ENCODE measurements at places on chromosomes 12 and 14. TPM values are rescaled to one million over a fixed set of nuclear protein-coding genes. Genes with fewer than 3 reads are reported as not detected.

- DNase-seq = no peak
- no peaks in the 10 kb centered on the region for H3K36me3 ChIP-seq
- no peak overlapping the region for H3K4me3 ChIP-seq
- H3K27ac ChIP-seq = peak overlapping the region; percentile 11
- H3K27me3 ChIP-seq = no peaks in the 10 kb centered on the region
- H3K4me1 ChIP-seq = peaks cover 38% of the 10 kb centered on the region
Observed at GRCh38 chr12:42757624-42758119, 168.1 kb upstream of the PRICKLE1 start.

DNA sequence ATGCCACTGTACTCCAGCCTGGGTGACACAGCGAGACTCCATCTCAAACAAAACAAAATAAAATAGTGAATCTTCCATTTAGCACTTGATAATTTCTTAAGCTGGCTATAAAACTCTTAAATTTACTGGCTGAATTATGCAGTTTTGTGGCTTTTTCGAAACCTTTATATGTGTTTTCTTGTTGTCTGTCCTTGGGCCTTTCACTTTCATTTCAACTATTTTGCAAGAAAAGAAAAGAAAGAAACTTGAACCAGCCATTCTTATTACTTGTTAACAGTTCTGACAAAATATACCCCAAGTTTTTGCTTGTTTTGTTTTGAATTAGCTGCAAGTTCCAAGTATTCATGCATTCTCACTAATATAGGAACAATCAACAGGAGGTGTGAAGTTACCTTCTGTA is 42.8 kb downstream of the PRICKLE1 start:
- H3K27ac ChIP-seq = no peak overlapping the region
- no peak for DNase-seq
- H3K36me3 ChIP-seq = no peaks in the 10 kb centered on the region
- no peak overlapping the region for H3K4me3 ChIP-seq

DNA sequence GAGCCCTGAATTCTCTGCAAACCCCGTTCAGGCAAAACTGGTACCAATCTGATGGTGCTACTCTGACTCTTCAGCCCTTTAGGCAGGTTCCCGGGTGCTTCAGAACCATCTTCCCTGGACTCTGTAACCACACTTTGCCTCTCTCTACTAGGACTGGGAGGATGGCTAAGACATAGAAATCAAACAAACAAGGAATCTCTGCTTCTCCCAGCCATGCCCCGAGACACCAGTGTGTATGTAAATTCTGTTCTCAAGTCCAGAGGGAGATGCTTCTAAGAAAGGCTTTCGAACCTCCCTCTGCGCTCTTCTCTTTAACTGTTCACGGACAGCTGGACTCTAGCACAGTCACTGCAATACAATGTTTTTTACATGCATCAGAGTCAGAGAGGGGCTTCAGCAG is 1.9 kb upstream of the KCNK10 start:
- no peak for DNase-seq
- H3K4me1 ChIP-seq = no peaks in the 10 kb centered on the region

DNA sequence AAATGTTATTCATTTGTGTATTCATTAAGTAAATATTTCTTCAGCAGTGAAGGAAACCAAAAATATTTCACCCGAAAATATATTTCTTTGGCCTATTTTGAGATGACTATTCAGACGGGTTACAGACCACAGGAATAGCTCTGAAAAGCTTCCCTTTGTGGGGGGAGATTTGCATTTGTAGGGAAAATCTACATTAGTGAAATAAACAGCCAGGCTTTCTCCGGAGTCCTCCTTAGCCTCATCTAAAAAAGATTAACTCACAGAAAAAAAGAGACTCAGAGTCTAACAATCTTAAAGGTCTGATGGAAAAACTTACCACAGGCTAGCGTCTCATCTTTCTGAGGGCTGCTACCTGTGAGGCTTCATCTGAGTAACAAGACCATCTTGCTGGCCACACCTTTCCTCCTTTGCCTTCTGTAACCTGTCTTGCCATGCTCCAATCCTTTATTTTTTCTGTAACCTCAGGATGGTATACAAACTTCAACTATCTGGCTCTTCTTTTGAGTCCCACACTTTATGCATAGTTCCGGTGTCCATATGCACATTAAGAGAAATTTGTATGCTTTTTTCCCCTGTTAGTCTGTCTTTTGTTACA is 100.7 kb downstream of the CNTN1 start:
- H3K4me1 ChIP-seq = no peaks in the 10 kb centered on the region
- no peak for DNase-seq
- H3K27me3 ChIP-seq = no peaks in the 10 kb centered on the region

GRCh38 chr14:50312734-50313054 is 570 bp downstream of the DMAC2L start:
- H3K4me1 ChIP-seq = peaks cover 11% of the 10 kb centered on the region
- no peaks in the 10 kb centered on the region for H3K36me3 ChIP-seq
- no peak for DNase-seq
- H3K27ac ChIP-seq = peak overlapping the region; percentile 88
- H3K27me3 ChIP-seq = no peaks in the 10 kb centered on the region

DNA sequence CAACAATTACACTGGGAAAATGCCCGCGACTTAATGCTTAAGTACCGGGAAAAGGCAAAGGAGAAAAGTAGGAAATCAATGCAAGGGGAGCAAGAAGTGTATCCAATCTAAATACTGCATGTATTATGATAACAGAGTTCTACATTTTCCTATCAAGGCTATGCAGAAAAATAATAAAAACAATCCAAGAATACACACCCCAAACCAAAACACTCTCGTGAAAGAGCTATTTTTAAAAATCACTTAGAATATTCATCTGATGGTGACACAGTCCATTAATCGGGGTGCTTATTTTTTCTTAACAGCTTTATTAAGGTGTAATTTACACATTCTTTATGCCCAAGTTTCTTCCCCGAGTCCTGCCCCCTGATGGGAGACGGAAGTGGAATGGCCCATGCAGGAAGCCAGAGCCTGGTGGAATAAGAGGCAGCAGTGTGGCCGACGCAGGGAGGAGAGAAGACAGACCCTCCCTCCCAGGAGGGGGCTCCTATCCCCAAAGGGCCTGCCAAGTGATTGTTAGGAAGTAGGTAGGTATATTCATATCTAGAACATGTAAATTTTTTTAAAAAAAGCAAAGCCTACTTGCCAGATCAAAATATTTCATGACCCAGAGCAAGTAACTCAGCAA is 174.3 kb downstream of the FOXN3 start:
- H3K36me3 ChIP-seq = no peaks in the 10 kb centered on the region
- no peak overlapping the region for H3K27ac ChIP-seq
- H3K4me1 ChIP-seq = peaks cover 10% of the 10 kb centered on the region
- H3K4me3 ChIP-seq = no peak overlapping the region
- H3K27me3 ChIP-seq = no peaks in the 10 kb centered on the region
- no peak for DNase-seq

The COCH gene
- polyA plus RNA-seq = not detected

The TMEM120B gene
- 6.9 TPM for polyA plus RNA-seq

All from keratinocyte (primary cell).